Esophagus muscularis mucosa (tissue), 4 donors: ENCODE measurements at places on chromosomes 12 and 14. TPM values are rescaled to one million over a fixed set of nuclear protein-coding genes. Genes with fewer than 3 reads are reported as not detected.

Gene TMEM233
- 0.42 TPM for total RNA-seq

- no peaks in the 10 kb centered on the region for H3K36me3 ChIP-seq
- no peak for DNase-seq
- H3K27ac ChIP-seq = no peak overlapping the region
- no peak overlapping the region for H3K4me3 ChIP-seq
These were observed 33.2 kb upstream of the SFSWAP start for GRCh38 chr12:131677699-131678098.

- H3K27ac ChIP-seq = no peak overlapping the region
- no peaks in the 10 kb centered on the region for H3K4me1 ChIP-seq
- H3K27me3 ChIP-seq = peaks cover 27% of the 10 kb centered on the region
- no peak overlapping the region for H3K4me3 ChIP-seq
These were observed 18.2 kb downstream of the RFX4 start for GRCh38 chr12:106601031-106601430.

- no peak for DNase-seq
- no peaks in the 10 kb centered on the region for H3K27me3 ChIP-seq
- no peak overlapping the region for H3K4me3 ChIP-seq
- H3K4me1 ChIP-seq = no peaks in the 10 kb centered on the region
- H3K36me3 ChIP-seq = no peaks in the 10 kb centered on the region
These were observed 8.3 kb downstream of the MAP4K5 start for GRCh38 chr14:50524060-50524459.

DNA sequence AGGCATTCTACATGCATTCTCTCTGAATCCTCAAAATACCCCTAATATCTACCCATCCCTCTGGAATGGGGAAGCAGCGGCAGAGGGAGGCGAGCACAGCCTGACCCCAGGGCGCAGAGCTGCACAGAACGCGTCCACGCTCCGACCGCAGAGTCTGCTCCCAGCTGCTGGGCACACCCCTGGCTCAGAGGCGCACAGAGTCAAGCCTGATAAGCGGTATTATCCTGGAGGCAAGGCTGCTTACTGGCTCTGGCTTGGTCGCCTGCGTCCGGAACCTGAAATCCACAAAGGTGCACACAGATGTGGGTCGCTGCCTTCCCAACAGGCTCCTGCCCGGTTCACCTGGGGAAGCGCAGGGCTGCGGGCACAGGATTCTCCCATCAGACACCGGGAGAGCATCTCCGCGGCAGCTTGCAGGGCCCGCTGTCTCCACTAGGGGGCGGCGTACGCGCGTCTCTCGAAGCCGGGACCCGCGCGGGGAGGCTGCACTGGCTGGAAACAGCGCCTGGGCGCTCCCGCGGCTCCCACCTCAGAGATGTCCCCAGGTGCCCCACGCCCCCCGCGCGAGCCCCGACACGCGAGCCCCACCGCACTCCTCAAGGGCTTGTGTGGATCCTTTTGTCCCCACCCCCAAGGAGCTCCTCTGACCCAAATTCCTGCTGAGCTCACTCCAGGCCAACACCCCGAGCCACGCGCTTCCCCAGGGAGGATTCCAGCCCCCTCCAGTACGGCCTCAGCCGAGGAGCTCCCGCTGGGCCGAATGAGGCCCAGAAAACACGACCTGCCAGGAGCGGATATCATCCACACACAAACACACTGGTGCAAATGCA is 120.1 kb upstream of the FZD10 start:
- no peaks in the 10 kb centered on the region for H3K27me3 ChIP-seq
- no peaks in the 10 kb centered on the region for H3K4me1 ChIP-seq
- H3K27ac ChIP-seq = no peak overlapping the region
- no peaks in the 10 kb centered on the region for H3K36me3 ChIP-seq

Gene MMP17
- total RNA-seq = 5.3 TPM

GRCh38 chr12:122870163-122870842 is 25.6 kb downstream of the VPS37B start:
- H3K36me3 ChIP-seq = peaks cover 29% of the 10 kb centered on the region
- no peak for DNase-seq
- peaks cover 76% of the 10 kb centered on the region for H3K4me1 ChIP-seq
- peak overlapping the region; percentile 35 for H3K4me3 ChIP-seq
- peak overlapping the region; percentile 83 for H3K27ac ChIP-seq

Gene TAS2R46
- total RNA-seq = not detected

Gene DHRS2
- total RNA-seq = not detected

DNA sequence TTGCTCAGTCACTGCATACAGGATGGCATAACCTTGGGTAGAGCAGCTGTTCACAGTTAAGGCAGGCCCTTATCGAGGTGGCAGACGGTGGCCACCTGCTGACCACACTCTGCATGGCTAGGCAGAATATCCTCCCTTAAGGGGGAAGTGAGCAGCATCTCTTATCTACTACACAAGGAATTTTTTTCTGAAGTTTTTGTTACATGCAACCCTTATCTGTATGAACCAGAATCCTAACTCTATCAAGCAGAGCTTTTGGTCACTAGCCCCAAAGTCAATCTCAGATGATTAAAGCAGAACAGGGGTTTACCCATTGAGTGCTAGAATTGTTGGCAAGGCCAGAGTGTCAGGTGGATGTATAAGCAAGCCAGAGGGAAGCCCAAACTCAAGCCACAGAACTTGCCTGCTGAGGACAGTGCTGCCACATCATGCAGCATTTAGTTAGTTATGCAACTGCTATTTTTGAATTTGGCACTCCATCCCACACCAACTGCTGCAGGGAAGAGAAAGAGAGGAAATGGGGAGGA is 192.8 kb downstream of the TBX5 start:
- H3K4me3 ChIP-seq = no peak overlapping the region
- H3K36me3 ChIP-seq = no peaks in the 10 kb centered on the region
- no peaks in the 10 kb centered on the region for H3K4me1 ChIP-seq
- no peaks in the 10 kb centered on the region for H3K27me3 ChIP-seq
- no peak for DNase-seq

DNA sequence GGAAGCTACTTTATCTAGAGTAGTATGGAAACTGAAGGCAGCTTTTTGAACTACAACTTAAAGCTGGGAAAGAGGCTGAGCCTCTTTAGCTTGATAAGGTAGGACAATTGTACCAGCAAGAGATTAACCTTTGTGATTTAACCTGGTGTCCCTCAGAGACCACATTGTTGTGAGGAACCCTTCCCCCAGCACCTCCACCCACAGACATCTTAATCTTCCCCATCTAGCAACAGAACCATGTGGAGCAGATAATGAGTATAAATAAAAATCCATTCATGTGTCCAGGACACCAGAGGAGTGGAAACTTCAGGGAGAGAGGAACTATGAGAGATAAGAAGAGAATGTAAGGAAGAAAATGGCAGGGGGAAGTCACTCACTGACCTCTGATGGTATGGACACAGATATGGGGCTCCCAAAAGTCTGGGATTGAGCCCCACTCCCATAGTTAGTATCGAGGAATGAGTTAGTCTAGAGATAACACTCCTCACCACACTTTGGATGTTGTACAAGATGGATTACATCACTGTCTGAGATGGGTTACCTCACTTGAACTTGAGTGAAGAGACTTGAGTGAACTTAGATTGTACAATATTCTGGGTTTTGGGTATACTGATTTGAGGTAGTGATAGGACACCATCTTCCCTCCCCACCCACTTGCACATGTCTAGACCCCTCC is 33.9 kb upstream of the SLC38A2 start:
- H3K4me1 ChIP-seq = peaks cover 23% of the 10 kb centered on the region
- H3K27ac ChIP-seq = no peak overlapping the region
- no peak overlapping the region for H3K4me3 ChIP-seq
- DNase-seq = no peak
- no peaks in the 10 kb centered on the region for H3K36me3 ChIP-seq
- H3K27me3 ChIP-seq = no peaks in the 10 kb centered on the region

GRCh38 chr14:90503582-90503981 is 106.8 kb downstream of the CALM1 start:
- DNase-seq = no peak
- H3K27me3 ChIP-seq = no peaks in the 10 kb centered on the region
- no peak overlapping the region for H3K27ac ChIP-seq
- no peak overlapping the region for H3K4me3 ChIP-seq
- no peaks in the 10 kb centered on the region for H3K36me3 ChIP-seq

Gene DNAH10
- 1.3 TPM for total RNA-seq

GRCh38 chr14:83909507-83909906 is 1620.4 kb upstream of the FLRT2 start:
- no peak overlapping the region for H3K4me3 ChIP-seq
- H3K4me1 ChIP-seq = no peaks in the 10 kb centered on the region
- no peaks in the 10 kb centered on the region for H3K36me3 ChIP-seq
- H3K27me3 ChIP-seq = no peaks in the 10 kb centered on the region
- DNase-seq = no peak

- H3K4me3 ChIP-seq = no peak overlapping the region
- H3K27me3 ChIP-seq = no peaks in the 10 kb centered on the region
- no peak for DNase-seq
- H3K4me1 ChIP-seq = peaks cover 61% of the 10 kb centered on the region
- H3K27ac ChIP-seq = peak overlapping the region; percentile 88
- no peaks in the 10 kb centered on the region for H3K36me3 ChIP-seq
These were observed 42.1 kb upstream of the MTERF2 start for GRCh38 chr12:107029081-107029480.

DNA sequence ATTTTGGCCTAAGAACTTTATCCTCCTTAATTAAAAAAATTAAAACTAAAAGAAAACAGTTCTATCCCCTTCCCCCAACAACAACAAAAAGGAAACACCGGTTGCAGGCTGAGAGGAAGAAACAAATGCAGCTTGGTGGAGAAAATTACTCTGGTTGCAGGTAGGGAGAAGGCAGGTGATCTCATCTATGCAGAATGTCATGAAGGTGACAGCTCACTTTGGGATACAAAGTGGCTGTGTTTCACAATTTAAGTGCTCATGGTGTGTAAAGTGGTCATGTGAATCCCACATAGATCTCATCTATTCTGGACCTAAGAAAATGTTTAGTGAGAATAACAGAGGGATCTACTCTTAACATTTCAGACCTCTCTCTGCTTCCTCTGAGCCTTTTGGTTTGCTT is 219.7 kb upstream of the PKP2 start:
- no peaks in the 10 kb centered on the region for H3K4me1 ChIP-seq
- no peak overlapping the region for H3K27ac ChIP-seq
- H3K4me3 ChIP-seq = no peak overlapping the region
- no peaks in the 10 kb centered on the region for H3K36me3 ChIP-seq

Gene ARMH4
- 8.0 TPM for total RNA-seq

DNA sequence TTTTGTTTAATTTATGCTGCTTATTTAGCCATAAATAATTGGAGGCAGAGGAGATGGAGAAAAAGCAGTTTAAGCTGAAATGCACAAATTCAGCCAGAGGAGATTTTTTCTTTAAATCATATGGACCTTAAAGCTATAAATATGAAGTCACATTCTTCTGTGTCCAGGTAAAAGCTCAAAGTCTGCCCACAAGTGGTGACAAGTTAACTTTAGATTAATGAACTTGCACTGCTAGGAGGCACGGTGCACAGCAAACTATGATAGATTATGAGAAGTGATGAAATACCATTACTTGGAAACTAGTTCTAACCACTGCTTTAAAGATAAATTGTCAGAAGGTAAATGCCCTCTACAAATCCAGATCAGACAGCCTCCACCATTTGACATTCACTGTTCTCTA is 69.0 kb downstream of the IFT81 start:
- H3K4me1 ChIP-seq = no peaks in the 10 kb centered on the region
- H3K27me3 ChIP-seq = no peaks in the 10 kb centered on the region
- no peak overlapping the region for H3K4me3 ChIP-seq

GRCh38 chr12:59708484-59708883 is 112.7 kb downstream of the SLC16A7 start:
- no peak overlapping the region for H3K4me3 ChIP-seq
- H3K4me1 ChIP-seq = no peaks in the 10 kb centered on the region
- DNase-seq = no peak
- no peaks in the 10 kb centered on the region for H3K27me3 ChIP-seq

Gene CTSG
- total RNA-seq = 2.1 TPM

Gene INSM2
- not detected for total RNA-seq

Gene TTC9
- total RNA-seq = 1.7 TPM

DNA sequence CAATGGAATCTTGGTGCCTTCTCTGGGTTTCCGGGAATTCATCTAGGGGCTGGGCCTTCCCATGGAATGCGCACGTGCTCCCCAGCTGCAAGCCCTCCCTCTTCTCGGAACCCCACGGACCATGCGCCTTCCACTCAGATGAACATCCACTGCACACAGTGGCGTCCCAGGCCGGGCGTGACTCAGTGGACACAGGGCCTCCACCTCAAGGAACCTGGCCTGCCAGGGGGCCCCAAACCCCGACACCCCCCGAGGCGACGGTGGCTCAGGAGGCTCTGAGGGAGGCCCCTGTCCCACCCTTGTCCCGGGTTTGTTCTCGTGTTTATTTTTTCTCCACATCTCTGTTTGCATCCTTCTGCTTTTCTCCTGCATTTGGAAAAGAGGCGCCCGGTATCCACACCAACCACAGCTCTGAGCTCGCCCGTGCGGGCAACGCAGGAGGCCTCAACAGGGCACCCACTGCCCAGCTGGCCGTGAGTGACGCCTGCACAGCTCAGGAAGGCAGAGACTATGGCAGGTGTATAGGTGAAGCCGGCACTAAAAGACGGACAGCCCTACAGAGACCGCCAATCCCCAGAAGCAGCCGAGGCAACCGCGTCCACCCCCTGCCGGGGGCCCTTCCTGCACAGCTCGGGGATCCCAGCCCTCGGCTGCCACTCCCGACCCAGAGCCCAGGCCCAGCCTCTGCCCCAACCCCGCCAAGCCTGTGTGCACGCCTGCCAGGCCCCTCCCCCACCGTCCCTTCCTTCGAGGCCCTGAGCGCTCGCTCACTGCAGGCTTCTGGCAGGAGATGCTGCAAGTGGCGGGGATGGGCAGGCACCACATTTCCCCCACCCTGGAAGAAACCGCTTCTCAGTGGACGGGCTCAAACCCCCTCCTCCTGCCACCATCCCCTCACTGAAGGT is 23.8 kb upstream of the GALNT9 start:
- no peaks in the 10 kb centered on the region for H3K36me3 ChIP-seq
- H3K4me1 ChIP-seq = no peaks in the 10 kb centered on the region
- no peak overlapping the region for H3K27ac ChIP-seq
- H3K27me3 ChIP-seq = peaks cover 11% of the 10 kb centered on the region

GRCh38 chr12:48940181-48940580 is 14.9 kb upstream of the FKBP11 start:
- H3K36me3 ChIP-seq = peaks cover 53% of the 10 kb centered on the region
- H3K4me1 ChIP-seq = no peaks in the 10 kb centered on the region
- H3K4me3 ChIP-seq = no peak overlapping the region
- DNase-seq = no peak
- no peaks in the 10 kb centered on the region for H3K27me3 ChIP-seq
- no peak overlapping the region for H3K27ac ChIP-seq

Gene KCNH3
- not detected for total RNA-seq

DNA sequence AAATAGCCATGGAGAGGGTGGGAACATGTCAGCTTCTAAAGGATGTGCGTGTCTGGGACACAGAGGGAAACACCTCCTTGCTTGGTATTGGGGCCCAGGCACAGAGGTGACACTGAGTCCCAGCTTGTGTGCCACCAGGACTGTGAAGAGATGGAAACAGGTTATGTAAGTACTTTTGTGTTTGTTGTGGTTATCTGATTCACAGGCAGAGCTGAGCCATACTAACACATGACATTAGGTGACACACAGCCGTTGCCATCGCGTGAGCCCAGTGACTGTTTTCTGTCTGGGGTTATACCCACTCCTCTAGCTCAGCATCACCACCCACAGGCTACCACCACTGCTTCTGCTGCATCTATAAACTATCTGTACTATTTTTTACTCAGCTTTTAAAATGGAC is 12.1 kb upstream of the FLVCR2 start:
- H3K4me1 ChIP-seq = no peaks in the 10 kb centered on the region
- no peak overlapping the region for H3K4me3 ChIP-seq
- no peak overlapping the region for H3K27ac ChIP-seq
- DNase-seq = no peak
- H3K36me3 ChIP-seq = no peaks in the 10 kb centered on the region

GRCh38 chr12:12534975-12535374 is 27.7 kb downstream of the DUSP16 start:
- H3K27ac ChIP-seq = no peak overlapping the region
- H3K27me3 ChIP-seq = no peaks in the 10 kb centered on the region
- H3K36me3 ChIP-seq = no peaks in the 10 kb centered on the region

Gene C12orf76
- 13.7 TPM for total RNA-seq
